Fibroblast of skin of abdomen (primary cell): ENCODE measurements at places on chromosomes 4 and X.

GRCh38 chr4:88989990-88990389, 67.0 kb downstream of the FAM13A start:
- DNase-seq: no peak

- DNase-seq: no peak
These were observed 212.7 kb downstream of the CENPC start for GRCh38 chr4:67332627-67333026.

- no peak for DNase-seq
These were observed 169.0 kb downstream of the RAPGEF2 start for GRCh38 chr4:159271856-159272255.

GRCh38 chrX:13009273-13009672, 34.4 kb downstream of the TMSB4X start:
- no peak for DNase-seq

DNA sequence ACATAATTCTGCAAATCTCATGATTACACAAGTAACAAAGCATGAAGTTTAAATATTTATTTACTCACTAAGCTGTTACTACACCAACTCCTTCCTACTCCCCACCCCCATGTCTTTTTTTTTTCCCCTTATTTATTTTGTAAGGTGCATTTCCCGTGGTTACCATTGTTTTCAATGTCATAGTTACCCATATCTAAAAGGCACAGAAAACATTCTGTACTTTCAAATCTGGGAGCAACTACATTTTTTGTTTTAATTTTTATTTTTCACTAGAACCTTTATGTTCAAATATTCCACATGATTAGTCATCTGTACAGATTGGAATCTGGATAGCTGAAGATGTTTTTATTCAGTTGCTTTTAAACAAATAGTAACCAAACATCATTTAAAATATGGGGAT, 62.8 kb downstream of the PPP3CA start:
- DNase-seq: no peak

DNA sequence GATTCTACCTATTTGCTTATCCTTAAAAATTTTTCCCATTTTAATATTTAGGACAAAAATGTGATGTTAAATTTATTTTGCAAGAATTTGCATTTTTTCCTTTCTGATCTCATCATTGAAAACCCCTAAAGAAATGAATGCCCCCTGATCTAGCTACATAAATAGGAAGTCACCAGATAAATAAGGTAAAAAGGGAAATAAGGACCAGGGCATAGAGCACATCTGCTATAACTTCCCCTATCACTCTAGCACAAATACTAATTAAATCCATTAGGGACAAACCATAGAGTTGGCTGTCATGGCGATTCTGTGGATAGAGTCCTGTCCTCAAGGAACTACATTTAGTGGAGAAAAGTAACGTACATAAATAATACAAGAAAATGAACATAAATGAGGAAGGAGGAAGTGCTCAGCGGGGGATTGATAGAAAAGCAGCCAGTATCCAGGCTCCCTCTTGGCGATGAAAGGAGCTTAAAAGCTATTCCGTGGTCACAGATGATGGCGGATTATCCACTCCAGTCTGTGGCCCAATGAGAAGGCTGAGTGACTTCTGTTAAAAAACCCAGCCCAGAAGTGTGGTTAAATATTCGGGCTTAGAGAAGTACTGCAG, 76.9 kb upstream of the RPL34 start:
- no peak for DNase-seq

GRCh38 chr4:80156410-80156809, 40.9 kb upstream of the PRDM8 start:
- no peak for DNase-seq

DNA sequence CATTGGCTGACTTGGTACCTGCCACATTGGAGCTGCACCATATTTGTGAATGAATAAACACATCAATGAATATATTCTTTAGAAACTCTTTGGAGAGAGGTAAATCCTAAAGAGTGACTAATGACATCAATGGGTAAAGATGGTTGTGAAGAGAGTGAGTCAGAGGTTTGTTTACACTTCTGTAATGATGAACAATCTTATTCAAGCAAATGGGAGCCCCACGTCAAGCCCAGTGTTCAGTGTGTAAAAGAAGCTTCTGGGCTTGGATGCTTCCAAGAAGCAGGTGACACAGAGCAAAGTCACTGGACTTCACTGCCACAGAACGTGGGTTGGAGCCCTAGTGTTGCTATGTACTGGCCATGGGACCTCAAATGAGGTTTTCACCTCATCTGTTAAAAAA, 319.0 kb downstream of the STK32B start:
- peak; percentile 41 for DNase-seq

DNA sequence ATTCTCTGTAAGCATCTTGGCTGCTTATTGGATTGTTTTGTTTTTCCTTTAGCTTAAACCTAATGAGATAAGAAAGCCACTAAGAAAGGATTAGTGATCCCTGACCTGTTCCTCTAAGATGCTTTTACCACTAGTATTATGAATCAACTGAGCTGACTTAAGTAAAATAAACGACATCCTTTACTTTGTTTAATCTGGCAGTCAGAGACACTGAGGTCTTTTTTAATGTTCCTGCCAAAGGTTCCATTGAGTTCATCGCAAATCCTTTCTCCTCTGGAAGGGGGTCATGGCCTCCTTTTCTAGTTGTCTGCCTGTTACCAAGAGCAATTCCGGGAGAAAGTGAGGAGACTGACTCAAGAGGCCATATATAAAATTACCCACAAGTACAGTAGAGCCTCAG, 1038.3 kb upstream of the SLIT2 start:
- DNase-seq: peak; percentile 36

DNA sequence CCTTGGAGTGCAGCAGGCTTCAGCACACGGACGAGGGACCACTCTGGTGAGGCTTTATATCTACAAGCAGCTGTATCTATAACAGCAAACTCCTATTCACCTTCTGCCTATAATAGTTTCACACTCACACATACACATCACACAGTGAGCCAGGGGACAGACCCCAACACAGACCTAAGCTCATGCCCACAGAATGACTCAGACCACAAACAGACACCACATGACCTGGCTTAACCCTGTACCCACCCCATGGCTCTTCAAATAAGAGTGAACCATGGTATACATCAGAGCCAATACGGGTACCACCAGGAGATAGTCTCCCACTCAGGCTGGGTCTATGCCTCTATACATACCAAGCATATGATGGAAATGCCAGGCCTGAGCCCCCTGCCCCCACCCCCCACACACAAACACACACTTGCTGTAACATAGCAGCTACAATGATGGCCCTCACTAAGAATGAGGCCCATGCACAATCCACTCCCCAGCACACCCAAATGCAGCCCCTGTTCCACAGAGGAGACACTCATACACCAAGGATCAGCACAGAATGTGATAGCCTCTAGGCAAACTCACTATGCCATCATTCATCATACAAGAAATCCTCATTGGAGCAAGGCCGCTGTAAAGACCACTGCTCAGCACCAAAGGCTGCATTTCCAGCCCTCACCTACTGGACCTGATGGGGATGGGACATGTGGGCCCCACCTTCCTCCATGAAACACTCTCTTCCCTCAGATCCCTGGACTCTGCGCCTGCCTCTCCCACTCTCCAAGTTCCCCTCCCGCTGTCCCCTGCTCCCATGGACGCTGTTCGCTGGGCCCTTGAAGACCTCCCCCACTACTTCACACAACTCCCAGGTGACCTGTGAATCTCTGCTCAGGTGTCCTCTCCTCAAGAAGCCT, 62.1 kb upstream of the XIAP start:
- DNase-seq: no peak

DNA sequence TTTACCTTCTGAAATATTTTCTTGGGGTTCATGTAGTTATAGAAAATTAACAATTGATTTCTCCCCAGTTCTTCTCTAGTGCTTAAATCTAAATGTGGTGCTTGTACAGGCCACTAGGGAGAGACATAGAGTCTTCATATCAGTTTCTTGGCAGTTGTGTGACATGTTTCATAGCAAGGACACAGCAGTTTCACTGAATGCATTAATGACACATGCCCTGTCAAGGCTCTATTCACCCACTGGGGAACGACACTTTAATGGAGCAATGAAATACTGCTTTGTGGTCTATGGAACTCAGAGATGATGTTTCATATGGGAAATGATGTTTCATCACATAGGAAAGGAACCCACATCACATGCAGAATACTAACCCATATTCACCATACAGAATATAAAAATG, 2.8 kb downstream of the VEGFC start:
- DNase-seq: peak; percentile 89

DNA sequence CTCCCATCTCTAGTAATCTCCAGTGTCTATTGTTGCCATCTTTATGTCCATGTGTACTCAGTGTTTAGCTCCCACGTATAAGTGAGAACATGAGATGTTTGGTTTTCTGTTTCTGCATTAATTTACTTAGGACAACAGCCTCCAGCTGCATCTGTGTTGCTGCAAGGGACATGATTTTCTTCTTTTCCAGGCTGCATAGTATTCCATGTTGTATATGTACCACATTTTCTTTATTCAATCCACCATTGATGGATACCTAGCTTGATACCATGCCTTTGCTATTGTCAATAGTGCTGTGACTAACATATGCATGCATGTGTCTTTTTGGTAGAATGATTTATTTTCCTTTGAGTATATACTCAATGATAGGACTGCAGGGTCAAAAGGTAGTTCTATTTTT, 18.6 kb upstream of the ANKRD17 start:
- DNase-seq: no peak

DNA sequence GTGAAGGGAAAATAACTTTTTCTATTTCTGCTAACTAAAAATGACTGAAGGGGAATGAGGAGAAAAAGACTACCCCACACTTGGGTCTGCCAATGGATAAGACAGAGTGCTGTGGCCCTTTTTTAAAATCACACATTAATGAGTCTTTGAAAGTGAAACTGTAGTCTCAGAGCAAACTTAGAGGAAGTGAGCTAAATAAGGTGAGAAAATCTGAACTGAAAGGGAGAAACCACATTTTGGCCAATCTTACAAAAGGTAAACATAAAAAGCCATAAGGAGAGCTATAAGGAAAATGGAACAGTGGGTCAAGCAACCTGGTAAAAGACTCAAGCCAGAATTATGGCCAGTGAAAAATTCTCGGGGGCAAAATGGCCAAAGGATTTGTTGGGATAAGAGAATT, 755.1 kb upstream of the IGFBP7 start:
- DNase-seq: no peak

GRCh38 chr4:127708985-127709384, 21.2 kb upstream of the SLC25A31 start:
- peak; percentile 70 for DNase-seq

- peak; percentile 52 for DNase-seq
These were observed 2.9 kb upstream of the KLHL2 start for GRCh38 chr4:165204462-165204830.

GRCh38 chr4:15238720-15239119, 189.1 kb upstream of the C1QTNF7 start:
- peak; percentile 60 for DNase-seq
